Germinal center (tissue), 1 donor: ENCODE measurements at places on chromosomes 2 and 18.

DNA sequence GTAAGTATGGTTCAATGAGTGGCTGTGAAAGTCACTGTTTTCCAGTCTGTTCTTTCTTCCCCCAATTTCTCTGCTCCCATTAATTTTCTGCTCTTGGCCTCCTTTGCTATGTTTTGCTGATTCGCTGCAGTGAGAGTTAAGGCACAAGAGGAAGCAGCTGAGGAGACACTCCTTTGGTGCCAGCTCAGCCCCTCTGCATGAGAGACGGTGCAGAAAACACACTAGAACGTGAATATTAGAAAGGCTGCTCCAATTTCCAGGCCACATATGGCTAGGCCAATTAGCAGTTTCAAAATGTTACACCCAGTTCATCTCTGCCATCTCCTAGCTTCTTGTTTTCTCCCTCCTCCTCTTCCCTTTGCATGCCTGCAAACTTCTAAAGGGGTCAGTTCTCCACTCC, 38.9 kb downstream of the AKAIN1 start:
- no peak for DNase-seq

- DNase-seq, result no peak
Measured at GRCh38 chr2:104563398-104563996, 290.4 kb upstream of the POU3F3 start.

DNA sequence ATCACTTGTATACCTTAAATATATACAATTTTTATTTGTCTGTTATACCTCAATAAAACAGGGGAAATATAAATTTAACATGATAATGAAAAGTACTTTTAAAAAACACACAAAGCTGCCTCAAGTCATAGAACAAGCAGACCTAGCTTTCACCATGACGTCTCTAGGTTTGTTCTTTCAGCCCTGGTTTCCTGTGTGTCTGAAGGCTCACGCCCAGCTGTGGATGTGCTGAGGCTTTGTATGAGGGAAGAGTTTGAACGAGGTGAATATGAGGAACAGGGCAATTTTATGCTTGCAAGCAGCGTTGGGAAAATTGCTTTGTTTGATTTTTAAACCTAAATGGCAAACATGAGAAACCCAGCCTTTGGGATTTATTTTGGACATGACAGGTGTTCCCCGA, 15.3 kb downstream of the SH3RF3 start:
- no peak for DNase-seq

DNA sequence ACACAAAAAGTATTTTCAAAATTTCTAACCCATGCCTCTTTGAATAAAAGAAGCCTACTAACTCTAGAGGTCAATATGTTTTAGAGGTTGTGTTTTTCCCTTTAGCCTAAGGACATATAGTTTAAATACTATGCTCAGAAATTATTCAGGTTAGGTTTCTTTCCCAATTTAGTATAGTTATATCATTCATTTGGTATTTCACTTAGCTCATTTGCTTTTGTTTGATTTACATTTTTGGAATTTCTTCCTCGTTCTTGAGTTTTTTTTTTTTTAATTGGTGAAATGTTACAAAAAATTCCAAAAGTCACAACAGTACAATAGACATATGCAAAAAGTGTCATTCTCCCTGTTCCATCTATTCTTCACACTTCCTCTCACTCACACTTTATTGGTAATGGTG, 371.3 kb upstream of the TNP1 start:
- DNase-seq, result no peak
